Right cardiac atrium (tissue), 5 donors: ENCODE measurements at places on chromosomes 4 and X. TPM values are rescaled to one million over a fixed set of nuclear protein-coding genes. Genes with fewer than 3 reads are reported as not detected.

Gene CSAG3
- polyA plus RNA-seq = not detected

Gene GAGE12H
- polyA plus RNA-seq = not detected

Gene CXCL5
- polyA plus RNA-seq = 0.25 TPM

Gene FGF5
- not detected for polyA plus RNA-seq

Gene NLGN3
- 0.88 TPM for polyA plus RNA-seq

Gene ZDHHC15
- polyA plus RNA-seq = 2.0 TPM

Gene PLAC1
- not detected for polyA plus RNA-seq

Gene SLC25A43
- 4.3 TPM for polyA plus RNA-seq

Gene UGT2B11
- not detected for polyA plus RNA-seq

Gene NOA1
- polyA plus RNA-seq = 7.8 TPM

GRCh38 chrX:17967888-17968287, 106.8 kb upstream of the RAI2 start:
- no peak for DNase-seq

- DNase-seq = no peak
Measured at GRCh38 chrX:136546371-136546781, 14.4 kb downstream of the VGLL1 start.

DNA sequence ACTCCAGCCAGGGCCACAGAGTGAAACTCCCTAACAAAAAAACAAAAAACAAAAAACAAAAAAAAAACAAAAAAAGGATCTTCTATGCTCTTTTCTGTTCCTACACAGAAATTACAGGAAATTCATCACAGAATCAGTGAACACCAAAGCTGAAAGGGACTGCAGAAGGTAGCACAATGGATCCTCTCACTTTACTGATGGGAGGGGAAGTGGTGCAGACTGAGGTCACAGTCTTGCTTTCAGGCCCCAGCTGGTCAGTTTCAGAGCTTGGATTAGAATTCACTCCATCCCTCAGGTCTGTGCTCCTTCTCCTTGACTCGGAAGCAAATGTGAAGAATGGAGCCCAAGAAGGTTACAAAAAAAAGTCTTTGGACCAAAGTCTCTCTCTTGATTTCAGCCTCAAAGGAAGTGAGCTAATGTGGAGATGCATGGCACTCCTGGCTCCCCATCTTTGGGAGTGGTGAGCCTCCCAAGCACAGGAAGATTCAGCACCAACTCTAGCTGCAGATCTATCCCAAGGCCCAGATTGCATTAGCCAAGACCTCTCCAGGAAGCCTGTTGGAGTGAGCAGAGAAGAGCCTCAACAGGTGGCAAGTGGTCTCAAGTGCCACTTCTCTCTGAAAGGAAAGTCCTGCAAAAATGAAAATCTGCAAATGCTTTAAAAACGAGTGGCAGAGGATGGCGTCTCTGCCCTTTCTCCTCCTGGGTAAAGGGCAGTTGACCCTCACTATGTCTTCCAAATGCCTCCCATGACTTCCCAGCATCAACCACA, 176.0 kb downstream of the MAML3 start:
- DNase-seq = no peak

DNA sequence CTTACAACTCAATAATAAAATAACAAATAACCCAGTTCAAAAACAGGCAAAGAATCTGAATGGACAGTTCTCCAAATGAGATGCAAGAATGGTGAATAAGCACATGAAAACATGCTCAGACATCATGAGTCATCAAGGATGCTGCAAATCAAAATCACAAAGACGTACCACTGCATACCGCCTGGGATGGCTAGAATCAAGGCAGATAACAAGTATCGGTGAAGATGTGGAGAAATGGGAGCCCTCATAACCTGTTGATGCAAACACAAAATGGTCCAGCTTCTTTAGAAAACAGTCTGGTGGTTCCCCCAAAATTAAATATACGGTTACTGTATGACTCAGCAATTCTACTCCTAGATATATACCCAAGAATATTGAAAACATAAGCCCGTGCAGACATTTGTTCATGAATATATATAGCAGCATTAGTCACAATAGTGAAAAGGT, 32.5 kb downstream of the AKAP4 start:
- no peak for DNase-seq

GRCh38 chr4:150080337-150080736, 2.1 kb downstream of the DCLK2 start:
- no peak for DNase-seq

DNA sequence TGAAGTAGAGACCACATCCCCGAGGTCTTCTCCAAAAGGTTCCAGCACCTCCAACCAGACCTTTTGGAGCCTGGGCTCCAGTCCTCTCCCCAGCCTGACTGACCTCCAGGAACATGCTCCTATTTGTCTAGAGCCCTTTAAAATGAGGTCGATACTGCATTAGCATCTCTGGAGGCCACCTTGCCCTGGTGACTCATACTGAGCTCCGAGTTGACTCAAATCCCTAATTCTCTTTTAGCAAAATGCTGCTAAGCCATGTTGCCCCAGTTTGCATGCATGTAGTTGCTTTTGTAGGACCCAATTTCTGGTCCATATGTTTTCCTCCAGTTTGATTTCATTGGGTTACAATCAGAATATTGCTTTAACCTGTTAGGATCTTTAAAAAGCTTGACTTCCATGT, 43.5 kb upstream of the CITED1 start:
- no peak for DNase-seq

DNA sequence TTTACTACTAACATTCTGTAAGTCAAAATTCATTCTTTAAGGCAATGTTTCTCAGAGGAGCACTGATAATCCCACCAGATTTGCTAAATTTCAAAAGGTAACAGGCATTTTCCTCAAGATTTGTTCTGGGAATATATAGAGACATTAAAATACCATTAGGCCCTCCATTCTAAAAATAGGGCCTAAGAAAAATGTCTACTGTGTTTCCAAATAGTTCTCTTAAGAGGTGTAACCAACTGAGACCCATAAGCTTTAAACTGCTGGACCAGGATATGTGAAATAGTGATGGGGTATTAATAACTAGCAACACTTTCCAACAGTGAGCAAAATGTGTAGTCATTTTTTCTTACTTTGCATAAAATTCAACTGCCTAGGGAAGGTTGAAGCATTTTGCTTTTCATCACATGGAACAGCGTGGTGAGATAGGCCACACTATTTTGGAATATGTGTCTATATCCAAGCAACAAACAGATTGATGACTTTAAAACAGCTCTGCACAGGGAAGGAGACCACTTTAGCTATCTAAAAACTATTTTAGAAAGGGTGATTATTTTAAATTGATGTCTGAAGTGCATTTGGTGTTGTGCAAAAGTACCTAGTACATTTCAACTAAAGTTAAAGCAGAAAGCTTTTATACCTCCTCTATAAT, 89.9 kb downstream of the CORIN start:
- DNase-seq = no peak

GRCh38 chr4:52604215-52604614, 54.9 kb downstream of the USP46 start:
- DNase-seq = no peak

DNA sequence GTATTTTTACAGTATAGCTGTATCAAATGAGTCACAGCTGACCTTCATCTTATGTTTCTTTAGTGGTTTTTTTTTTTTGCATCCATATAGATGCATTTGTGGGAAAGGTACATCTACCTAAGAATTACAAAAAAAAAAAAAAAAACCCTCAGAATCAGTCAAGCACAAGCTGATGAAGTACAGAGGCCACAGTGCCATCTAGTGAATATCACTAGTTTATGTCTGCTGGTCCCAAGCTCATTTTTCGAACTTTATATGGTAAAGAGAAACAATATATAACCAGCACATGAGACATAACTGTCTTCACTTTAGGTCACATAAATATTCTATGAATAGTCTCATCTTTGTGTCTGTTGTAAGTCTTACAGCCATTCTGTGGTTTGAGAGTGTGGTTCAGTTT, 220.1 kb downstream of the DLG3 start:
- DNase-seq = no peak

- DNase-seq = no peak
Measured at GRCh38 chrX:39642071-39642470, 455.7 kb downstream of the BCOR start.

- no peak for DNase-seq
Measured at GRCh38 chr4:107760281-107760947, 40.4 kb upstream of the PAPSS1 start.

GRCh38 chrX:110397339-110397738, 38.7 kb downstream of the RTL9 start:
- no peak for DNase-seq

DNA sequence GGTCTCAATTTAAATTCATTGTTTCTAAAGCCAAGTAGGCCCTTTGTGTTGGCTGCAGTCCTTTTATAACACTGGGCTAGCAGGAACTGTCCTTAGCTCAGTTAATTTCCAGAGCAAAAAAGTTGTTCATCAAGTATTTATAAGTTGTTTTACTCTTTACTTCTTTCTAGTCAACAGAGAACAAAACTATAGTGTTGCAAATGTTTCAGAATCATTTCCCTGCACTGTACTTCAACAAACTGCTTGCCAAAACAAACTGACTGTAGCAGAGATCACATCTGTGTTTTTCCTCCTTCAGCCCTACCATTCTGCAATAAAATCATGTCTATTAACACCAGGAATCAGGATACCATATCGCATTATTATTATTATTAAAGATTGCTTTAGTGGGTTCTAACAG, 168.5 kb upstream of the SH3RF1 start:
- DNase-seq = no peak

GRCh38 chr4:36081185-36081584, 163.1 kb downstream of the ARAP2 start:
- no peak for DNase-seq

DNA sequence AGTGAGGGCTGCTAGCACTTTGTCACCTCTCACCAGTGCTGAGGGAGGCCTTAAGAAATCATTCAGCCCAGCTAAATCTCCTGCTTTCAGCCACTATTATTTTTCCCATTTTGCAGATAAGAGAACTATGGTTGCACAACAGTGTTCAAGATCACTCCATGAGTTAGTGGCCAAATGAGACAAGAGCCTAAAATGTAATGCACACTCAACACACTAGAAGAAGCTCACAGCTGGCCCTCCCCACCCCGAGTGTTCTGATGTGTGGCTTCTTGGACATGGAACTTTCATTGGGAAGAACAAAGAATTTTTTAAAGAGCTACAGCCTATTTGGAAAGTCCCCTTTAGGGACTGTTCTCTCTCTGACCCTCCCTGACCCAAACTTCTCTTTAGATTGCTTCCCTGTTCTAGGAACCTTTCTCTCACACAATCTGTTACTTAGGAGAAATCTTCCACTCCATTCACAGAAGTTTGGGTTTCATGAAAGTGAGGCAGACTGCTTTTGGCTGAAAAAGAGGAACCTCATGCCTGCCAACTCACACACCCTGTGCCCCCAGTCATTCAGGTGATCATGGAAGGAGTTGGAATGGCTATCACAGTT, 44.0 kb upstream of the CT47C1 start:
- no peak for DNase-seq

DNA sequence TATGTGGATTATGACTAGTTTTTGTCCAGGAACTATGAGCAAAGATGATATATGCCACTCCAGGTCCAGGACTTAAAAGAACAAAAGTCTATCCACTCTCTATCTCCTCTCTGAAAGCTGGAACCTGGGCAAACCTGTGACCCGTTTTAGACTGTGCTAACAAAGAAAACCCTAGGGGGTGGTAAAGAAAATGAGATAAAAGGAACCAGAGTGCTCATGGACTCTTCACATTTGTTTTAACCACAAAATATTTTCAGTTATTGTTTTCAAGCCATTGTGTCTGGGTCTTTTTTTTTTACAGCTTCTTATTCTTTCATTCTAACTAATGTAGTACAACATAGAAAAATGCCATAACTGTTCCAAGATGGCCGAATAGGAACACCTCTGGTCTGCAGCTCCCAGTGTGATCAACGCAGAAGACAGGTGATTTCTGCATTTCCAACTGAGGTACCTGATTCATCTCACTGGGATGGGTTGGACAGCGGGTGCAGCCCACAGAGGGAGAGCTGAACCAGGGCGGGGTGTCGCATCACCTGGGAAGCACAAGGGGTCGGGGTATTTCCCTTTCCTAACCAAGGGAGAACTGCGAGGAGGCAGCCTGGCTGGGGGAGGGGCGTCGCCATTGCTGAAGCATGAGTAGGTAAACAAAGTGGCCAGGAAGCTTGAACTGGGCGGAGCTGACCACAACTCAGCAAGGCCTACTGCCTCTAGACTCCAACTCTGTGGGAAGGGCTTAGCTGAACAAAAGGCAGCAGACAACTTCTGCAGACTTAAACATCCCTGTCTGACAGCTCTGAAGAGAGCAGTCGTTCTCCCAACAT, 45.1 kb downstream of the CHM start:
- DNase-seq = peak; percentile 31

GRCh38 chr4:54446581-54446980, 211.2 kb upstream of the KIT start:
- no peak for DNase-seq

- no peak for DNase-seq
Measured at GRCh38 chr4:8553216-8553615, 27.0 kb upstream of the GPR78 start.

- DNase-seq = no peak
Measured at GRCh38 chrX:34585561-34585960, 71.5 kb downstream of the TMEM47 start.

DNA sequence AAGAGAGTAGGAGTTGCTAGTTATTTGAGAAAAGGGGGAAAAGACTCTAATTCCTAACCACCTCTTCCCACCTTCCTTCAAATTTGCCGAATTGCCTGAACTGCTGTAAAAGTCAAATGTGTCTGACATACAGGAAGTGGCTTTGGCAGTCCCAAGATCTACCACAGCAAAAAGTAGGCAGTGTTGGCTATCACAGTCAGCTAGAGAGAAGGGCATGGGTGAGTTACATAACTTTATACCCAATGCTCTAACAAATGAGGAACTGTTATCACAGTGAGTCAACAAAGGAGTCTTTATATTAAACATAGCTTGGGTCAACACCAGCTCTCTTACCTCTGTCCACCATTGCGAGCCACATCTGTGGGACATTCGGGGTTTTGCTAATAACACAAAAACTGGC, 2.4 kb upstream of the MBNL3 start:
- no peak for DNase-seq

- no peak for DNase-seq
Measured at GRCh38 chr4:101271516-101271915, 75.8 kb downstream of the PPP3CA start.

DNA sequence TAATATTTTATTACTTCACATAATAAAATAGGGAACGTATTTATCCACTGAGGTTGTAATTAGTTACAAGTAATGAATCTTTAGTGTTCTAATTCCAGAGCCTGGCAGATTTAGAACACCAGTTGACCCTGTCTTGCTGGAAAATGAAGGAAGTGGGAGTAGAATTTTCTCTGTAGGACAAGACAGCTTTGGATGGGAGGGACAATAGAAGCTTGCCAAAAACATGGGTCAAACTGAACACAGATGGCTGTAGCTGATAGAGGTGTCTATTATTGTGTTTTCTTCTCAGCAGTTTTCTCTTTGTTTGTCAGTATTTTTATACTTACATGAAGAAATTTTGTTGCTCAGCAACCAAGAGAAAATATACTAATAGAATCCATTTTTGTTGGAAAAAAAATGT, 20.2 kb downstream of the FAT4 start:
- no peak for DNase-seq

GRCh38 chr4:80237992-80238391, 28.5 kb upstream of the FGF5 start:
- DNase-seq = no peak

- no peak for DNase-seq
Measured at GRCh38 chr4:118279920-118280432, 72.8 kb downstream of the PRSS12 start.

- DNase-seq = no peak
Measured at GRCh38 chr4:168309781-168310180, 8.8 kb downstream of the DDX60 start.

- DNase-seq = peak; percentile 74
Measured at GRCh38 chr4:93809773-93810172, 18.8 kb upstream of the ATOH1 start.

GRCh38 chrX:108312957-108313356, 125.3 kb downstream of the COL4A6 start:
- peak; percentile 16 for DNase-seq
